Spinal cord (tissue), 10 donors: ENCODE measurements at places on chromosomes 11 and 22. TPM values are rescaled to one million over a fixed set of nuclear protein-coding genes. Genes with fewer than 3 reads are reported as not detected.

NAV2 gene
- 37.2 TPM for polyA plus RNA-seq

PRRG4 gene
- polyA plus RNA-seq, result 0.84 TPM

ANO9 gene
- 0.10 TPM for polyA plus RNA-seq

SDF2L1 gene
- polyA plus RNA-seq, result 16.6 TPM

ROBO4 gene
- 23.6 TPM for polyA plus RNA-seq

FOSL1 gene
- 0.41 TPM for polyA plus RNA-seq

PHETA2 gene
- polyA plus RNA-seq, result 6.5 TPM

SLN gene
- 2.3 TPM for polyA plus RNA-seq

TCN1 gene
- not detected for polyA plus RNA-seq

SYT12 gene
- polyA plus RNA-seq, result 18.2 TPM

OR5B21 gene
- polyA plus RNA-seq, result not detected

LUZP2 gene
- 70.8 TPM for polyA plus RNA-seq
